ENCODE measurements at places on chromosomes 5 and 9.

GRCh38 chr5:139399501-139400121, 4.3 kb downstream of the SPATA24 start:
- DNase-seq = no peak

- no peak for DNase-seq
Observed at GRCh38 chr5:134784946-134785620, 26.5 kb downstream of the DDX46 start.

DNA sequence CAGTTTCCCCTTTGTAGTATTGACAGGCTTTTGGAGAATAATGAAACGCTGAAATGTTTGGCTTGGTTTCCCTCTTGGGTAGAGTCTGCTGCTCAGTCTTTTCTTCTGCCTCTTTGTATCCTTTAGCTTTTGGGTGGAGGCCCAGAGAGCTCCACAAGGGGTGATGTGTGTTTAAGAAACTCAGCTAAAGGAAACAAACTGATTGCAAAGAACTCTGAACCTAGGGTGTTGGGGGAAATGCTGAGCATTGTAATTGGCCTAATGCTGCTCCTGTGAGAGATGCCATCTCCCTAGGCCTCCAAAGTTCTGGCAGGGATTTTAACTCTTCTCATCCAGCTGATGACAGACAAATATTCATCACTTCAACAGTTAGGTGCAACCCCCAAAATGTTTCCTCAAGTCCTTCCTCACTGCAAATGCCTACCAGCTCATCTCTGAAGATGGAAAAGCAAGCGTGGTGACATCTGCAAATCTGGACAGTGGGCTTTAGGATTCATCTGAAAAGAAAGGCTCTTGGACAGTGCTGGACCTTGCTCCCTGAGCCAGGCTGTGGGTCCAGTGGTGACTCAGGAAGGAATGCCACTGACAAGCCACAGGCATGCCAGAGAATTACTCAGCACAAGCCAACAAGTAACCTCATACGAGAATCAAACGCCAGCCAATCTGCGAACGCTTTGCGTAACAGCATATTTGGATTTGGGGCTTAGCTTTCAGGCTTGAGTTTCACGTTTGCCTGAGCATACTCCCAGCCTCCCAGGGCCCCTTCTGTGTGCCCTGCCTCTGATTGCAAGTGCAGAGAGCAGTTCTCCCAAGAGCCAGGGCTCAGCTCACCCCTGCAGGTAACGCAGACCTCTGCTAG, 30.5 kb upstream of the ZSWIM6 start:
- DNase-seq = no peak

DNA sequence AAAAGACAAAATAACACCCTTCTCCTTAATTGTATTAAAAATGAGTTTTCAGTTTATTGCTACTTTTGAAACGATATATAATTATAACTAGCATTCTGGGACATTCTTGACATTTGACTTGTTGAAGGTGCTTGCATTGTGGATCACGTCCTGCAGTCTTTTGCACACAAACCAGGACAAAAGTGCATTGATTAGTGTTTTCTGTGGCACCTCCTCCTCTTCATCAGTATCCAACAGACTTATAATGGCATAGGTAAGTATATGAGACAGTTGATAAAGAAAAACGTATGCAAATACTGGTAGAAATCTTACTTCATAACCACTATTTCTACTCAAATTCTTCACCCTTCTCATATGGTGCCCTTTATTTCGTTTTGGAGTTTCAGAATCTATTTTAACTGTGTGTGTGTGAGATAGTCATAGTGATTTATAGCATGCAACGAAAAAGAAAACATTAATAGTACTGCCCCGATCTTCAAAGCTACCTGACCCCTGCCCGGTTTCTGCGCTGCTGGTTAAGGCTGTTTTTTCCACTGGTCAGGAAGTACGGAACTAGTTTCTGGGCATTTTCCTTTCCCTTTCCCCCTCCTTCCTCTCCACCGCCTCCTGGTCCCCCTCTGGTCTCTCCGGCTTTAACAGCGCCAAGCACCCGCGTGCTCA, 639 bp upstream of the RASA1 start:
- DNase-seq = no peak

DNA sequence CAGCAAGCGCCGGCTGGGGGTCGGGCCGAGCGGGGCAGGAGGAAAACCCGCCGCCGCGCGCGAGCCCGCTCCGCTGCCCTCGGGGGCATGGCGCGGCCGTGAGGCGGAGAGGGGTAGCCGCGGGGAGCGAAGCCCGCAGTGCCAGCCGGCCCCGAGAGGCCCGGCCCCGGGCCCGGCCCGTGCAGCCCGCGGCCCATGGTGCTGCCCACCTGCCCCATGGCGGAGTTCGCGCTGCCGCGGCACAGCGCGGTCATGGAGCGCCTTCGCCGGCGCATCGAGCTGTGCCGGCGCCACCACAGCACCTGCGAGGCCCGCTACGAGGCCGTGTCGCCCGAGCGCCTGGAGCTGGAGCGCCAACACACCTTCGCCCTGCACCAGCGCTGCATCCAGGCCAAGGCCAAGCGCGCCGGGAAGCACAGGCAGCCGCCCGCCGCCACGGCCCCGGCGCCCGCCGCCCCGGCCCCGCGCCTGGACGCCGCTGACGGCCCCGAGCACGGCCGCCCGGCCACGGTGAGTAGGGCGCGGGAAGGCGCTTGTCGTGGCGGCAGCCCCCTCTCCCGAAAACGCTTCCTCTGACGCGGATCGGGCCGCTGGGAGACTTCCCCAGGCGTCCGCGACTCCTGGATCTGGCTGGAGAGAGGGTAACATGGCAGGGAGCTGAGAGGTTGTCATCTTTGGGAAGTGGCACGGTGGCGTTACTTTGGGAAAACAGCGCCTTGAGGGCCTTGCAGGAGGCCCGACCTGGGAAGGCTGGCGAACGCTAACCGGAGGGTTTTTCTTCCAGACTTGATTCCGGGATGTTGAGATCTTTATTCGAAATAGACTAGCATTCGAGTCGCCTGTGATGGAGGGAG, 523 bp downstream of the MAML1 start:
- peak; percentile 22 for DNase-seq

DNA sequence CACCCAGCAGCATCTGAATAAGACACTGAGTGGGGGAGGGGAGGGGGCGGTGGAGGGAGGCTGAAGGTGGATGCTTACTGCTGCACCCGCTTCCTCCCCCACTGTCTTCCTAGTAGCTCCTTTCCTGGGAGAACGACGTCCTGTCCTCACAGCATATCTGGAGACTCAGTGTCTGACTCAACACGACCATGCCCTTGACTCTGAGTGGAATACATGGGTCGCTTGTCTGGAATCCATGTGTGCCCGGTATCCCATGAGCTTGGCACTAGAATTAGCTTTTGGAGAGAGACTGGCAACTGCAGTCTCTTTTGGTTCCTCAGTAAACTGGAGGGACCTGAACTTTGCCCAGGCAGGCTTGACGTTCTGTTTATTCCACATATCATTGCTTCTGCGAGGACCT, 125.4 kb upstream of the FAM120A start:
- DNase-seq = no peak

GRCh38 chr5:75847561-75848021, 130.4 kb upstream of the POC5 start:
- DNase-seq = no peak

All from neural crest cell (in vitro differentiated cells).